ENCODE measurements at places on chromosomes 6 and 20. TPM values are rescaled to one million over a fixed set of nuclear protein-coding genes. Genes with fewer than 3 reads are reported as not detected.

- H3K4me1 ChIP-seq: no peaks in the 10 kb centered on the region
- H3K27me3 ChIP-seq: no peaks in the 10 kb centered on the region
Observed at GRCh38 chr6:20497216-20498040, 36.8 kb upstream of the CDKAL1 start.

- H3K36me3 ChIP-seq: no peaks in the 10 kb centered on the region
- peaks cover 4% of the 10 kb centered on the region for H3K27me3 ChIP-seq
- H3K4me3 ChIP-seq: no peak overlapping the region
- H3K4me1 ChIP-seq: no peaks in the 10 kb centered on the region
Observed at GRCh38 chr6:3409699-3410384, 47.0 kb downstream of the SLC22A23 start.

- peaks cover 2% of the 10 kb centered on the region for H3K4me1 ChIP-seq
- H3K4me3 ChIP-seq: no peak overlapping the region
- no peak overlapping the region for H3K27ac ChIP-seq
- H3K36me3 ChIP-seq: peaks cover 12% of the 10 kb centered on the region
- H3K27me3 ChIP-seq: no peaks in the 10 kb centered on the region
- no peak for DNase-seq
Observed at GRCh38 chr6:2175825-2176224, 69.6 kb downstream of the GMDS start.

- H3K4me3 ChIP-seq: no peak overlapping the region
- no peak overlapping the region for H3K27ac ChIP-seq
- no peak for DNase-seq
- H3K4me1 ChIP-seq: no peaks in the 10 kb centered on the region
- H3K27me3 ChIP-seq: no peaks in the 10 kb centered on the region
Observed at GRCh38 chr20:55255016-55255415, 750.3 kb downstream of the CBLN4 start.

DNA sequence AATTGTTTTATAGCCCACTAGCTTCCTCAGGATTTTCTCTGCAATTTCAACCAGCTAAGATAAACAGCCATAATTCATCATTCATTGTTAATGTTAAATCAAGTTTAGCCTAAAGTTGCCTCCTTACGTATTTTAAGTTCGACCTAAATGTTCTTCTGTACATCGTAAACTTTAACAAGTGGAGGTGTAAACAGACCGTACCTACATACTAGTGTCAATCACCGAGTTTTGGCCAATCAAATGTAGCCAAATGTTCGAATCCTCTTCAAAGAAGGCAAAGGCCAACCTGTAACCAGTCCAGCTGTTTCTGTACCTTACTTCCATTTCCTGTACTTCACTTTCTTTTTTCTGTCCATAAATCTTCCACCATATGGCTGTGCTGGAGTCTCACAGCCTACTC, 13.5 kb downstream of the MBOAT1 start:
- DNase-seq: no peak
- H3K4me3 ChIP-seq: no peak overlapping the region
- no peaks in the 10 kb centered on the region for H3K36me3 ChIP-seq
- peaks cover 1% of the 10 kb centered on the region for H3K27me3 ChIP-seq
- peaks cover 7% of the 10 kb centered on the region for H3K4me1 ChIP-seq

DNA sequence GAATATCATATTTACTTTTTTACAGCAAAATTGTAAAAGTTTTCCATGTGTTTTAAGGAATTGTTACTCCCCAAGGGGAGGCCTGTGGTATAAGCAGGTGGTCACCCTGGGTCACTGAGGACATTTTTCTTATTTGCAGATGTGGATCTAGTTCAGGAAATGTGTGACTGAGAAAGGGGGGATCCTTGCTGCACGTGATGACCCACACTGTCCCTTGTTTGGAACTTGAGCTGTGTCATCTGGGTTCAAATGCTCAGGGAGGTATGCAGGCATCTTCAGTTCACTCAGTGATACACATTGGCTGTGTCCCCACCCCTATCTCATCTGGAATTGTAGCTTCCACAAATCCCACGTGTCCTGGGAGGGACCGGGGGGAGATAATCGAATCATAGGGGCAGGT, 431.9 kb upstream of the CDH4 start:
- H3K27me3 ChIP-seq: peaks cover 3% of the 10 kb centered on the region
- H3K27ac ChIP-seq: no peak overlapping the region
- no peaks in the 10 kb centered on the region for H3K36me3 ChIP-seq

The MEI4 gene
- polyA plus RNA-seq: not detected

The SAMD3 gene
- polyA plus RNA-seq: 208 TPM

The SYCP2L gene
- not detected for polyA plus RNA-seq

Data from immature natural killer cell (primary cell).